CD4-positive, alpha-beta memory T cell (primary cell): ENCODE measurements at places on chromosomes 12 and 14. TPM values are rescaled to one million over a fixed set of nuclear protein-coding genes. Genes with fewer than 3 reads are reported as not detected.

- DNase-seq = peak; percentile 25
Measured at GRCh38 chr12:110704750-110705149, 15.8 kb upstream of the HVCN1 start.

- DNase-seq = no peak
Measured at GRCh38 chr12:71605039-71605438, 58.6 kb downstream of the ZFC3H1 start.

The CCDC88C gene
- polyA plus RNA-seq = 17.1 TPM

GRCh38 chr12:7075518-7075917, 15.0 kb downstream of the C1S start:
- no peak for DNase-seq

The DTX1 gene
- polyA plus RNA-seq = 0.30 TPM

DNA sequence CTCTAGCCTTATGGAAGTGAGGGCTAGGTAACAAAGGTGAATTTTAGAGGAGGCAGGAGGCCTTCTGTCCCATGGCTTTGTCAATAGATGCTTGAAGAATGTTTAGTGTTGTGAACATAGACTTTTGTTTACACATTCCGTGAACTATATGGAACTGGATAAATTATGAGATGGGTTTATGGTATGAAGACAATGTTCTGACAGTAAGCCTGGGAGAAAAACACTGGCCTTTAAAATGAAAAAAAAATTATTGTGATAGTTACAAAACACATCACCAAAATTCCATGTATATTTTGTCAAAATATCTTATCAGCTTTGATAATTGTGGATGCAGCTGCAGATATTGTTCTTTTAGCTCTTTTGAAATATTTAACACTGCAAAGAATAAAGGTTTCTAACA, 251.5 kb upstream of the DCN start:
- DNase-seq = no peak

The TMEM106C gene
- polyA plus RNA-seq = 46.6 TPM

DNA sequence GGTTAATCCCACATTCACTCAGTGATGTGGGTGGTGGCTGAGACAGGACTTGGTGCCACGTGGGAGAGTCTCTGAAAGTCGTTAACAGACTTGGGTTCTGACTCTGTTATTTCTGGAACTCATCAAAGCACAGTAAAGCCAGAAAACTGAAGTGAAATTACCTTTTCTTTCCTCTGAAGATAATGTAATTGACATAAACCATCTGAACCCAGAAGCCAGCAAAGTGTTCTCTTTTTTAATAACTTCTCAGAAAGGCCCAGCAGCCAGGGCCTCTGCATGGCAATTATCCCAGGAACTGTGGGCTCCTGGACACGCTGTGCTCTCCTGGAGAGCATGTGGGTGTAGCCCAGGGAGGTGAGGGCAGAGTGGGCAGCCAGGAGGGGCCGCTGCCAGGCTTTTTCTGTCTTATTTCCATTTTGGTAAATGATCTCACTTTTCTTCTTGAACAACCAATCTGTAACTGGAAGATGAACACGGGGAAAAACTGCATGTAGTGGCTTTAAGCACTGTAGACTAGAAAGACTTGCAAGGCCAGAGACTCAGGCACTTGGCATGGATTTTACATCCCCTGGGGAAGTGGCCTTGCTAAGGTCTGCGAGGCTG, 444.1 kb upstream of the TMEM132C start:
- DNase-seq = no peak

GRCh38 chr14:61542848-61543790, 152.2 kb upstream of the HIF1A start:
- DNase-seq = no peak

- DNase-seq = no peak
Measured at GRCh38 chr14:32947792-32948191, 9.1 kb downstream of the NPAS3 start.

- no peak for DNase-seq
Measured at GRCh38 chr12:39287409-39287808, 155.5 kb downstream of the KIF21A start.

The KRT75 gene
- not detected for polyA plus RNA-seq

DNA sequence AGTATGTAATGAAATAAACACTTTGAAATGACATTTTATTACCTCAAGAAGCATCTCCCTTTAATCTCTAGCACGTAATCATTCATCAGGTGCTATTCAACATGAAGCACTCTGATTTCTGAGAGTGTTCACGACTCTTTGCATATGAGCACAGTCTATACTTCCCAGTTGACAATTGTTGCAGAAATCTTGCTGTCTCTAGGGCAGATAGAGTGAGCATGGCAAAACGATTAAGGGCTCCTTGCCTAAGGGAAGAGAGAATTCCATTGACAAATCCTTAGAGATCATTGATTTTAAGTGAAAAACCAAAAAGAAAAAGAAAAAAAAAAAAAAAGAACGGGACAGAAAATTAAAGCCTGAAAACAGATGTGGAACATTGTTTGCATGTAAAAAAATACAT, 107.6 kb downstream of the C12orf50 start:
- no peak for DNase-seq

The SERPINA10 gene
- not detected for polyA plus RNA-seq

DNA sequence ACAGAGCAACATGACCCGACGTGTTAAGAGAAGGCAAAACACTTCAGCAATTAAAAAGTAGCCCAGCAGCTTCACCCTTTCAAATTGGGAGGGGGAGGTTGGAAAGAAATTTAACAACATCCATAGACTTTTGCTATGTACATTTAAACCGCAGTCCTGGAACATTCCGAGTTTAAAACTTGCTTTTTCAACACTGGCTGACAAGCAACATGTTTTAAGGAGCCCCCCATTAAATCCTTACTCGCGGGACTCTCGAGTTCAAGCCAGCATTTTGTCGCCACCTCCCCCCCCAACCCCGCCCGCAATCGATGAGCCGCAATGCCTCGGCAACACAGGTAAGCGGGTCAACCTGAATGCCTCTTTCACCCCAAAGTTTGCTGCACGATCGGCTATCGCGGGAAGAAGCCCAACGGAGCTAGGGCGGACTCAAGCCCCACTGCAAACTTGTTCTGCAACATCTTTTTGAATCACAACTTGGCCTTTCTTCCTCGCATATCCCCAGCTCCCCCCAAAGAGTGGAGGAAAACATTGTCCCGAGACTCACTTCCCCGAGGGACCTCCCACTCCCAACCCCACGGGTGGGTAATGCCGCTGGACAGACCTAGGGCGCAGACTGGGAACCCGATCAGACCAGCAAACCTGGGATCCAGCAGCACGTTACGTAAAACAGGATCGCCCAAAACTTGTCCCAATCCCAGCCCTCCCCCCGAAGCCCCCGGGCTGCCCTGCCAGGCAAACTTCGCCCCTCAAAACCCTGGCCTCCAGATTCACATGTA, 777 bp downstream of the ZFP36L1 start:
- no peak for DNase-seq

GRCh38 chr12:27048822-27049752, 26.7 kb downstream of the MED21 start:
- DNase-seq = no peak

GRCh38 chr12:55063291-55063690, 43.5 kb downstream of the NEUROD4 start:
- DNase-seq = no peak

DNA sequence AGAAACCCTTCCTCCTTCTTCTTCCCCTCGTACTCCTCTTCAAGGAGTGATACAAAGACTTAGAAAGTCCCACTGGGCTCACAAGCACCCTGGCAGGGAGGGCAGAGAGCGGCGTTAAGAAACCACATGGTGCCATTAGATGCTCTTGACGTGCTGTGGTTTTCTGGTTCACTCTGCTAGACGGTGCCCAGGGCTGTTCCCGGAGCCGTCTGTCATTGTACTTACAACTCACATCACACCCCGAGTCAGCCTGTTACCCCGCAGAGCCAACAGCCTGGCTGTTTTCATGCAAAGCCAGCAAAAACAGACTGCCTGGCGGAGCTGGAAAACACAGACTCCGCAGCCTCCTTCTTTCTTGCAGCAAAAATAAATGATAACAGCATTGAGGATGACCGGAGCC, 232.6 kb upstream of the TBX3 start:
- no peak for DNase-seq

The GPR137C gene
- polyA plus RNA-seq = not detected

- no peak for DNase-seq
Measured at GRCh38 chr14:74875941-74876913, at the start of gene PROX2. Gene PROX2, minus strand, starts transcription at chr14:74876145. Its CDS starts 12,311 bp downstream, at chr14:74863834.

DNA sequence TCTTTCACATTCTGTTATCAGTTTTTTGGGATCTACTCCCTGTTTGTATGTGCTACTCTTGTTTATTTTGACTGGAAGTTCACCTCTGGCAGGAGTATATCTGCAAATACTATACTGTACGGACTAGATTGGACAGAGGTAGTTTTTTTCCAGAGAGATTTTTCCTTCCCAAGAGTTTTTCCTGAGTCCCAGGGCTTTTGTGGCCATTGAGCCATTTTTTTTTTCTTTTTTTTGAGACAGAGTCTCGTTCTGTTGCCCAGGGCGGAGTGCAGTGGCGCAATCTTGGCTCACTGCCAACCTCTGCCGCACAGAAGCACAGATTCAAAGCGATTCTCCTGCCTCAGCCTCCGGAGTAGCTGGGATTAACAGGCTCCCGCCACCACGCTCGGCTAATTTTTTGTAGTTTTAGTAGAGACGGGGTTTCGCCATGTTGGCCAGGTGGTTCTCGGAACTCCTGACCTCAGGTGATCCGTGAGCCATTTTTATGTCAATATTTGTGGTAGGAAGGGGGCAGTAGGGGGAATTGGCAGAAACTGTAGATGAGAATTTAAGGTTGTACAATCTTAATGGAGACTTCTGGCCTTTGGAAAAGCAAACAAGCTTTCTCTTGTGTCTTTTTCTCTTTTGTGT, 19.4 kb downstream of the KTN1 start:
- DNase-seq = no peak

- DNase-seq = no peak
Measured at GRCh38 chr12:108141600-108142130, 12.6 kb downstream of the WSCD2 start.

- DNase-seq = no peak
Measured at GRCh38 chr12:22477894-22478287, 66.5 kb downstream of the C2CD5 start.

DNA sequence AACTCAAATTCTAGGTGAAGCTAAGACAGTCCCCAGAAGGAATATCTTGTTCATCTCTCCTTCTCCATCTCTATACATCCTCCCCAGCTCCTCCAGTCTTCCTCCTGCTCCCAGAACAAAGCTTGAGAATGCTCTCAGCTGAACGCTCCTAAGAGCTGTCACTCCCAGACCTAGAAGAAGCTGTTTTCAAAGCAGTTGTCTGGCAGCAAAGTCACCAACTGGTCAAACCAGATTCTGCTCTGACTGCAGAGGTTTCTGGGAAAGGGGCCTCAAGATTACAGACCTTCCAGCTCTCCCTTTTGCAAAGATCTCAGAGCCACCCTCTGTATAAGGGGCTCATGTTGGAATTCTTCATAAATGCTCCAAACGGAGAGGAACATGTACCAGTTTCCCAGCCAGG, 9.6 kb upstream of the HSPB8 start:
- DNase-seq = no peak

GRCh38 chr12:19712041-19712440, 272.7 kb downstream of the AEBP2 start:
- DNase-seq = no peak

DNA sequence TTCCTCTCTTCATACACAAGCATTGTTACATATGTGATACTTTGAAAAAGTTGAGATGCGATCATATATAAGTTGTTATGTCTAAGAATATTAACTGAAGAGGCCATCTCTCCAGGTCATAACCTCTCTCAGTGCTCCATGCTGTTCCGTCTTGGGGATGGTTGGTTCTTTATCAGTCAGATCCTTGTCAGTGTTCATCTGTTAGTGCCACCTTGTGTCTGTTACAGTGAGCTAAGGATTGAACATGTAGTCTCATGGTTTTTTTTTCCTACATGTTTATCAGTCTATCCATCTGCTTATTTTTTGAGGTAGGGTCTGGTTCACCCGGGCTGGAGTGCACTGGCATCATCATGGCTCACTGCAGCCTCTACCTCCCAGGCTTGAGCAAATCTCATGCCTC, 30.5 kb downstream of the EP400 start:
- DNase-seq = no peak

The POMT2 gene
- polyA plus RNA-seq = 0.86 TPM

GRCh38 chr14:80427101-80427500, 215.8 kb upstream of the DIO2 start:
- no peak for DNase-seq

The KRT80 gene
- not detected for polyA plus RNA-seq

DNA sequence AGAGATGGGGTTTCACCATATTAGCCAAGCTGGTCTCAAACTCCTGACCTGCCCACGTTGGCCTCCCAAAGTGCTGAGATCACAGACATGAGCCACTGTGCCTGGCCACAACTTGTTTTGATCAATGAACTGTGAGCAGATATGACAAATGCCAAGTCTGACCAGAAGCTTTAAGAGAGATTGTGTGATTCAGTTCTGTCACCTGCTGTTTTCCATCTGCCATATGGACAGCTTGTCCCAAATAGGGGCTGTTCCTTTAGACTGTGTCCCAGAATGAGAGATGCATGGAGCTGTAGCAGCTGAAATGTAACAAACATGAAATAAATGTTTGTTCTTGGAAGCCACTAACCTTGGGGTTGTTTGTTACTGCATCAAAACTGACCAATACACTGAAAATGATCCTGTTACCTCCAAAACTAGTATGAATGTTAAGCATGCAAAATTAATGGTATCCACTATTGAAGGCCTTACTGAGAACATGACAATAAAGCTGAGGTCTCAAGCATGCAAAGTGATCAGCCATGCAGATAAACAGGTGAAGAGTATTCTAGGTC, 65.9 kb upstream of the MED13L start:
- DNase-seq = no peak

The MYH7 gene
- not detected for polyA plus RNA-seq

DNA sequence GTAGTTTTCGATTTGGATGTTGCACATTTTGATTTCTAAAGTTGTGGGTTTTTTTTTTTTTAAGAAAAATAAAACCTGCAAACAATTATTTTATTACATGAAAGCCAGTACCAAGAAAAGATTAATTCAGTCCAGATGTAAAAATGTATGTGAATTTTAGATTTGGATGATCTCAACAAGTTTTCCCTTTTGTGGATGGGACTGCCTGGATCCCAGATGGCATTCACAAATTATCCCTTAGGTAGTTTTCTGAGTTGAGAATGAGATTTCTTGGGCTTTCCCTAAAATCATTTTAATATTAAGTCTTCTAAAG, 2.8 kb downstream of the FRMD6 start:
- no peak for DNase-seq

DNA sequence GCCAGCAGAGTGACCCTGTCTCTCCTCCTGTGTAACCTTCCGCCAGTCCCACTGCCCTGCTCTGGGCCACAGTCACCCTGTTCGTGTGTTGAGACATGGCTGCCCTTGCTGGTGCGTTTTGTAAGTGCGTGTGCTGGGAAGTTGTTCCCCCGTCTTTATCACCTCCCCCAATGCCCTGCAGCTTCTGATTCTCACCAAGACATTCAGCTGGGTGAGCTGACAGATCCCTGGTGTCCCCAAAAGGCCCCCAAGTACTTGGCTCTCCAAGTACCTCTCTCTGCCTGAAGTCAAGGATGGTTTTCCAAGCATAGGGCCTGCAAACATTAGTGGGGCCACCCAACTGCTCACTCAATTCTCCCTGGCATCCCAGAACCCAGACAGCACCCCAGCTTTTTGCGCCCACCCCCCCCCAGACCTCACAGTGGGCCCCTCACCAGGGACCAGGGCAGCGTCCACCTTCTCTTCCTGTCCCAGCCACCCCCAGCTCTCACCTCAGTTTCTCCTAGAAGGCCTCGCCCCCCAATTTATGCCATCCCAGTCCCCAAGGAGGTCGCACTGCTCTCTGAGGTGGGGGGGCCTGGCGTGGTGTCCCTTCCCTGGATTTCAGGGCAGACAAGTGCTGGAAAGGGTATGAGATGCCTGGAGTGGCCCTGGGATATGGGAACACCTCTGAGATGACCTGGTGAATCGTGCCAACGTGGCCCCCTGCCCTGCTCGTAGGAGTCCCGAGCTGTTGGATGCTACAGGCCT, 51.8 kb upstream of the EML1 start:
- no peak for DNase-seq

- DNase-seq = no peak
Measured at GRCh38 chr12:94305130-94305957, 154.3 kb downstream of the CEP83 start.
